ENCODE measurements at places on chromosomes 4 and X.

- no peak overlapping the region for H3K4me3 ChIP-seq
- no peak for DNase-seq
- H3K27ac ChIP-seq, result no peak overlapping the region
- H3K36me3 ChIP-seq, result no peaks in the 10 kb centered on the region
Observed at GRCh38 chr4:4783847-4784246, 75.6 kb upstream of the MSX1 start.

DNA sequence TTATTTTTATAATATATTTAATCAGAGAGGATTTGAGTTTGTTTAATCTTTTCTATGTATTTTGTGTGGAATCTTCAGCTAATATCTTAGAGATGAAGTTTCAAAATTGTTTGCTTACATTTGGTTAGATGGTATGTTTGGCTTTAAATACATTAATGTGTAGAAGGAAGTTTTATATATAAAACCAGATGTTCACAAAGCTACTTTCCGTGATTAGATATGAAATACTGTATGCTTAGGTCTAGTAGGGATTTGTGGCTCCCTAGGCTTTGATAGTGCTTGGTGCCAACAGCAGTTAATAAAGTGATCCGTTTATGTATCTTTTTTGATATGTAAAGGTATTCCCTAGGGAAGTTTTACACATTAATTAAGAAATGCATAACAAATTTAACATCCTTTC lies 223.0 kb downstream of the ARHGAP10 start:
- no peak overlapping the region for H3K27ac ChIP-seq
- peak; percentile 70 for DNase-seq
- no peak overlapping the region for H3K4me3 ChIP-seq
- no peaks in the 10 kb centered on the region for H3K27me3 ChIP-seq
- peaks cover 10% of the 10 kb centered on the region for H3K36me3 ChIP-seq

GRCh38 chrX:118621081-118621759 lies 106.2 kb upstream of the IL13RA1 start:
- H3K27ac ChIP-seq, result no peak overlapping the region
- H3K36me3 ChIP-seq, result 0 out of 2 replicates have a peak, but pooled peaks cover 1% of the 10 kb centered on the region
- H3K27me3 ChIP-seq, result no peaks in the 10 kb centered on the region
- H3K4me1 ChIP-seq, result no peaks in the 10 kb centered on the region
- no peak for DNase-seq

- H3K4me3 ChIP-seq, result no peak overlapping the region
- DNase-seq, result no peak
- H3K36me3 ChIP-seq, result no peaks in the 10 kb centered on the region
- H3K27me3 ChIP-seq, result no peaks in the 10 kb centered on the region
- H3K27ac ChIP-seq, result no peak overlapping the region
- H3K4me1 ChIP-seq, result no peaks in the 10 kb centered on the region
Observed at GRCh38 chrX:110304884-110305283, 13.0 kb downstream of the AMMECR1 start.

DNA sequence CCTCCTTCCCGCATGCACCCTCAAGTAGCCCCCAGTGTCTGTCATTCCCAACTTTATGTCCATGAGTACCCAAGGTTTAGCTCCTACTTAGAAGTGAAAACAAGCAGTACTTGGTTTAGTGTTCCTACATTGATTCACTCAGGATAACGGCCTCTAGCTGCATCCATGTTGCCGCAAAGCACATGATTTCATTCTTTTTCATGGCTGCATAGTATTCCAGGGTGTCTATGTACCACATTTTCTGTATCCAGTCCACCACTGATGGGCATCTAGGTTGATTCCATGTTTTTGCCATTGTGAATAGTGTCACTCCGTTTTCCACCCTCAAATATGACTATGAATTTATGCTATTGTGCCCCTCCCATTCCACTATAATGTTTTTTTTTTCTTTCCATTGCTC lies 130.5 kb upstream of the MXRA5 start:
- no peak overlapping the region for H3K27ac ChIP-seq
- no peaks in the 10 kb centered on the region for H3K36me3 ChIP-seq
- H3K4me1 ChIP-seq, result no peaks in the 10 kb centered on the region

DNA sequence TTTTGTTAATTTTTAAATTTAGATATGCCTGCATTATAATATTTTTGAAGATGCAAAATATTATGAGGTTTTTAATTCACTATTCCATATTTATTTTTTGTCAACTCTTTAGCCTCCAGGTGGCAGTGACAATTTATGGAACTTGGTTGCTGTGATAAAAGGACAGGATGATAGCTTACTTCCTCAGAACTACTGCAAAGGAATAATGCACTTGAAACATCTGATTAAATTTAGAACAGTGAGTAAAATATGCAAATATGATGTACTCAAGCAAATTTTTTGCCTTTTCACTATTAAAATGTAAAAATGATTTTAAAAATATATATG lies 45.1 kb downstream of the SPATA4 start:
- no peak overlapping the region for H3K4me3 ChIP-seq
- no peaks in the 10 kb centered on the region for H3K27me3 ChIP-seq
- H3K27ac ChIP-seq, result no peak overlapping the region

DNA sequence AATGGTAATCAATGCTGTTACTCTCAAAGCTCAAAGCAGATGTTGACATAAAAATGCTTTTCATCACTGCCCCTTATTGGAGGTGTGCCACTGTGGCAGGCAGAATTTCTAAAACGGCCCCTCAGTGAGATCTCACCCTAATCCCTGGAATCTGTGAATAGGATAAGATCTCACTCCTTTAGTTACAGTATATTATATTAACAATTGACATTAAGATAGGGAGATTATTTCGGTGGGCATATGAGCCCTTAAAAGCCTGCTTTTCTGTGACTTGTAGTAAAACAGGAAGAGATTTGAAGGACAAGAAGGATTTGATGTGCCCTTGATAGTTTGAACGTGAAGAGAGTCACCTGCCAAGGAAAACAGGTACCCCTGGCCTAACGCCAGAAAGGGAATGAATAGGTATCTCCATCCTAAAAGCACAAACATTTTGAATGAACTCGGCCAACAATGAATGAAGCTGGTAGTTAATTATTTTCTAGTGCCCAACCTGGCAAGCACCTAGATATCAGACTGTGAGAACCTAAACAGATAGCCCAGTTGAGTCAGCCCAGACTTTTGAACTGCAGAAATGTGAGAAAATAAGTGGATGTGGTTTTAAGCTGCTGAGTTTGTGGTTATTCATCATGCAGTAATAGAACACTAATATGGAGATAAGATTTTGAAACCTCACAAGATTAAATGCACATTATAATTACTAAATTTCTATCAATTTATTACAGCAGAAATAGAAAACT lies 881.6 kb downstream of the PCDH18 start:
- DNase-seq, result peak; percentile 62
- H3K4me3 ChIP-seq, result no peak overlapping the region
- H3K27me3 ChIP-seq, result no peaks in the 10 kb centered on the region
- no peaks in the 10 kb centered on the region for H3K36me3 ChIP-seq
- no peaks in the 10 kb centered on the region for H3K4me1 ChIP-seq
- no peak overlapping the region for H3K27ac ChIP-seq

- DNase-seq, result no peak
- H3K27ac ChIP-seq, result no peak overlapping the region
- no peak overlapping the region for H3K4me3 ChIP-seq
Observed at GRCh38 chr4:38654273-38654672, 9.7 kb upstream of the KLF3 start.

DNA sequence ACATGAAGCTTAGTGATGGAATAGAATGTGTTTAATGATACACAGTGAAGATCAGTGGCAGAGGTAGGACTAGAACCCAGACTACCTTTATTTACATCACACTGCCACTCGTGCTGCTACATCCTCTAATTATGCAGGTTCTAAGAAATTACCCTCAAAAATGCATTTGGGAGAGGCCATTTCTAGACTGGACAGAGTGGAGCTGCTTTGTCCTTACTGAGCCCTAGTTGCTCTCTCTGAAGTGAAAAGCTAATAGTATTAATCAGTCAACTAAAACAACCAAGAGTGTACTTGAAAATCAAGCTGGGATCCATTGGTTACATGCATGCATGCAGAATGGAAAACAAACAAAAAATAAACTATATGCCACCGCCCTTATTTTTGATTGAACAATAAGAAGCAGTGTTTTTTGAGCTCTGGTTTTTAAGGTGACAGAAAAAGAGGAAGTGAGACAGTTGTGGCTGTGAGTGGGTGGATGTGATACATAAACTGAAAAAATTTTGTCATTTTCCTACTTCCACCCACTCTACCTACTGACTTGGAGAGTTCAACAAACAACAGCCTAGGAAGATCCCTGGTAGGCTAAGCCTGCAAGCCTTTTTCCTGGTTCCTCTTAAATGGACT lies 6.8 kb upstream of the VSIG4 start:
- no peak overlapping the region for H3K4me3 ChIP-seq
- no peaks in the 10 kb centered on the region for H3K36me3 ChIP-seq
- H3K27me3 ChIP-seq, result no peaks in the 10 kb centered on the region
- no peak for DNase-seq

- no peaks in the 10 kb centered on the region for H3K4me1 ChIP-seq
- no peak for DNase-seq
- no peak overlapping the region for H3K27ac ChIP-seq
- H3K36me3 ChIP-seq, result no peaks in the 10 kb centered on the region
- H3K27me3 ChIP-seq, result no peaks in the 10 kb centered on the region
Observed at GRCh38 chr4:101941816-101942358, 151.4 kb downstream of the BANK1 start.
